ENCODE measurements at places on chromosomes 1 and 21.

GRCh38 chr1:6950001-6950765 lies 164.9 kb downstream of the CAMTA1 start:
- no peak for DNase-seq

DNA sequence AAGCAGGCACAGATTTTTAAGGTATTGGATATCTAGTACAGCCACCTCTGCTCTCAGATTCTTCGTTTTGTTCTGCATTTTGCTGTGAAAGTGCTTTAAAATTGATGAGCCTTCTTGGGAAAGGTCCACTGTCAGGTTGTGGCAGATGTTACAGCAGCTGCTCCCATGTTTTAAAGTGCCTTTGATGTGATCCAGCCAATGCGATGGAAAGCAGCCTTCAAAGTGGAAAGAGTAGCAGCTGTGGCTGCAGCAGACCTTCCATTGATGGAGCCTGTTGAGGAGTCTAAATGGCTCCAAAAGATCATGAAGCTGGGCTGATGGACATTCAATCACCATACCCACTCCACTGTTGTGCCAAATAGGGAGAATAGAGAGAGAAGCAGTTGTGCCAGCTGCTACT lies 816.9 kb downstream of the PLA2G4A start:
- DNase-seq, result no peak

DNA sequence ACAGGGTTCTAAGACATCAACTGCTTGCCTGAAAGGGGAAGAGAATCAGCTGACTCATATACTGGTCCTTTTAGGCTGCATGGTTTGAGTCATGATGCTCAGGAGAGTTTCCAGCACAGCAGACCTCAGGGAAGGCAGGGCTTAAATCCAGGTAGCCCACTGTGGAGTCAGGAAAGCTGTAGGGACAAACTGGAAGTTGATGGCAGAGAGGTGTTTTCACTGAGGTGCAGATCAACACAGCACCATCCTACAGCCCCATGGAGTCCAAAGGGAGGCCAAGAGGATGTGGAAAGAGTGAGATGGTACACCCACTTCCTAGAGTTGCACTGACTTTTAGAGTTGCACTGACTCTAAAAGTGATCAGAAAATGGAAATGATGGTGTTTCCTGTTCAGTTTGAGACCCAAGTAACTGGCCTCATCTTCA lies 252.4 kb upstream of the DUSP10 start:
- DNase-seq, result peak; percentile 44

GRCh38 chr21:36027347-36027746 lies 33.0 kb downstream of the SETD4 start:
- no peak for DNase-seq

GRCh38 chr1:201850053-201850397 lies 21.1 kb downstream of the IPO9 start:
- DNase-seq, result peak; percentile 83

DNA sequence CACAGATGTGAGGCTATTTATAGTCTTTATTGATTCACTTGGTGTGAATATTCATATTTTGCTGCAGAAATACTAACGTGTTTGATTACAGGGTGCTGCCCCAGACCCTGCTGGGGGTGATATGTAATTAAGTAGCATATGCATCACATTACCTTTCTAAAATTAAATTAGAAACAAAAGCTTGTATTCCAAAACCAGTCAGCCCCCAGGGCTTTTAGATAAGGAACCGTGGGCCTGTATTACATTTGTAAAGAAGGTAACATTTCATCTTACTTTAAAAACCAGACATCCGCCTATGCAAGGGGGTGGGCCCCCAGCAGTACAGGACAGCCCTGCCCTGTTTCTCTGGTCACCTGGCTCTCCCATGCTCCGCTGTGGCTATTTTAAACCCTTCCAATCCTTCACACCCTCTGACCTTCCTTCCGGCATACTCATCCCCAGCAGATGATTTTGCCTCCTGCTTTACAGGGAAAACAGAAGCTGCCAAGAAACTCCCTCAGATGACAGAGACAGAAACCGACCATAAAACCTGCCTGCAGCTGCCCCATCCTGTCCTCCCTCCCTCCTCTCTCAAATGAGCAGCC lies 22.0 kb upstream of the KCNC4 start:
- peak; percentile 81 for DNase-seq

DNA sequence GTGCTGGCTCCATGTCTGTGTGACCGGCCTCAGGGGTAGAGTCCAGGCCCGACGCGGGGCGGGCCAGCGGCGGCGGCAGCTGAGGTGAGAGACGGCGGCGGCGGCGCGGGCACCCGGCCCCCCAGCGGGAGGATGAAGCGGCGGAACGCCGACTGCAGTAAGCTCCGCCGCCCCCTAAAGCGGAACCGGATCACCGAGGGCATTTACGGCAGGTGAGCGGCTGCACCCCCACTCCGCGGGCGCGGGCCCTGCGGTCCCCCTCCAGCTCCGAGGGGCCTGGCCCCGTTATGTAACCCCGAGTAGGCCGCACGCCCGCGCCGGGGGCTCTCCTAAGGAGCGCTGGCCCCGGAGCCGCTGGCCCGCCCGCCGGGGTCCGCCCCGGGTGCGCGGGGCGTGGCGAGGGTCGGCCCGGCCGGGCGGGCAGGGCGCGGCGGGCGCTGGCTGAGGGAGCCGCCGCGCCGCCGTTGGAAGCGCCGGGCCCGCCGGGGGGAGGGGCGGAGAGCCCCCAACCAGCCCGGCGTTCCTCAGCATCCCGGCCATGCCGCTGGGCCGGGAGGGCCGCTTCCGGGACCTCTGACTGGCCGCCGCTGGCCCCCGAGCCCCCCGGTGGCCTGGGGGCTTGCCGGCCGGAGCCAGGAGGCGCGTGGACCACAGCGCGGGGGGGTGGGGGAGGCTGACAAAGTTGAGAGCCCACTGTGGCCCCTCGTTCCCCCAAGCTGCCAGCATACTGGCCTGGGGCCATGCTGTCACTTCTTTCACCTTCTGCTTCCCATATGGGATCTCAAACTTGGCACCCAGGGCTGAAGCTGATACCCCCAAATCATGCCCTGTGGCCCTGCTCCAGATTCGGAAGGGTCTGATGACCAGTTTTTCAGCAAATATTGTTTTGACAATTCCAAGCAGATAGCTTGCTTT lies 527 bp downstream of the MACO1 start:
- DNase-seq, result no peak

DNA sequence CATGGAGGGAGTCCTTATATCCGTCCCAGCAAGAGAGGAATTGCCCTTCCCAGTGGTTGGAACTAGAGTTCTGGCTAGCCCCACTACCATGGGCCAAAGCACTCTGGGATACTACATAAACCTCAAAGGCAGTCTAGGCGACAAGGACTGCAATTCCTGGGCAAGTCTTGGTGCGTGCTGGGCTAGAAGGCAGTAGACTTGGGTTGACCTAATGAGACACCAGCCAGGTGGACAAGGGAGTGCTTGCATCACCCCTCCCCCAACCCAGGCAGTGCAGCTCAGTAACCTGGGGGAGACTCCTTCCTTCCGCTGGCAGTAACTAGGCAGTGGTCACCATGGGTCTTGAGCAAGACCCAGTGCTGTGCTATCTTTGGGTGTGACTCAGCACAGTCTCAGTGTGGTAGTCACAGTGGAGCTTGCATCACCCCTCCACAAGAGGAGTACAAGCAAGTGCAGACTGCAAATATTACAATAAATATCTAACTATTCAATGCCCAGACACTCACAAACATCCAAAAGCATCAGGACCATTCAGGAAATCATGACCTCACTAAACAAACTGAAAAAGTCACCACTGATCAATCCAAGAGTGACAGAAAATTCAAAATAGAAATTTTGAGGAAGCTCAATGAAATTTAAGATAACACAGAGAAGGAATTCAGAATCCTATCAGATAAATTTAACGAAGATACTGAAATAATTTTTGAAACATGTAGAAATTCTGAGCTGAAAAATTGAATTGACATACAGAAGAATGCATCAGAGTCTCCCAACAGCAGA lies 84.7 kb upstream of the LYPLAL1 start:
- DNase-seq, result peak; percentile 95

GRCh38 chr1:84869720-84870119 lies 23.3 kb downstream of the LPAR3 start:
- no peak for DNase-seq

- DNase-seq, result peak; percentile 33
These were observed at the start of gene IFI44L for GRCh38 chr1:78619803-78620579. IFI44L (plus strand) TSS chr1:78620448; CDS start chr1:78627916, 7,468 bp downstream.

- peak; percentile 15 for DNase-seq
These were observed 295.0 kb downstream of the OMA1 start for GRCh38 chr1:58251430-58252073.

GRCh38 chr1:11019971-11020370 lies 7.5 kb downstream of the TARDBP start:
- DNase-seq, result no peak

GRCh38 chr1:203607533-203607873 lies 19.1 kb upstream of the ATP2B4 start:
- no peak for DNase-seq

DNA sequence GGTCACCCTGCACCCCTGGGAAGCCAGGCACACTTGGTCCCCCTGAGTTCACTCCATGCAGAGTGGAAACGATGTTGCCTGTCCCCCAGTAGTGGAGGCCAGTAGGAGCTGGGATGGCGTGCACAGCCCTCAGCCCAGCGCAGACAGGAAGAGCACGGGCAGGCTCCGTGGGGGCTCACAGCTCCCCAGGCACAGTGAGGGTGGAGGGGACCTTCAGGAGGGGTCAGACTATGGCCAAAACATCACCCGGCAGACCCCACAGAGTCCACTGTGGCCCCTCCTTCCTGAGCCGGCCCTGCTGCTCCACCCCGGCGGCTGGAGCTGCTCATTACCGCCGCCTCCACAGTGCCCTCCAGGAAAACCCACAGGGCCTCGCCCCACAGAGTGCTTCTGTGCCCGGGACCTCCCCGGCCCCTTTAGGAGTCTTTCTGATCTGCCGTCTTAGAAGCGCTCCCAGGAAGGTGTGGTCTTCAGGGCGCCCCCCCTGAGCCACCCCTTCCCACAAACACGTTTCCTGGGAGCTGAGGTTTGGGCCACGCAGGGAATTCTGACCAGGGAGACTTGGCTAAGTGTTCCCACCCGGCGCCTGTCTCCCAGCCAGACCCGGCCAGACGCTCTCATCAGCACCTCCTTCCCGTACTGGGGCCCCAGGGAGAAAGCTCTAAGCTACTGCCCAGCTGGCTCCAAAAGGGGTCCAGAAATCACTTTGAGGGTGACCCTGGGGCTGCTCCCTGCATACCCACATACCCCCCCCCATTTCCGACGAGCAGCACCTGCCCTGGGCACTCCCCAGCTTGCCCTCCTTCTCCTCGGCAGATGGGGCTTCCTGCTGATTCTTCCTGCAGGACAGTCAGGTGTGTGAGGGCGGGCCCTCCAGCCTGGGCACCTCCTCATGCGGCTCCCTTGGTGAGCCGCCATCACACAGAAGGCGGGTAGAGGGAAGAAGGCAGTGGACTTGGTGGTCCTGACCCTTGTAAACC lies 38.8 kb downstream of the RIPK4 start:
- no peak for DNase-seq

GRCh38 chr1:66705110-66705509 lies 47.1 kb upstream of the DYNLT5 start:
- no peak for DNase-seq

DNA sequence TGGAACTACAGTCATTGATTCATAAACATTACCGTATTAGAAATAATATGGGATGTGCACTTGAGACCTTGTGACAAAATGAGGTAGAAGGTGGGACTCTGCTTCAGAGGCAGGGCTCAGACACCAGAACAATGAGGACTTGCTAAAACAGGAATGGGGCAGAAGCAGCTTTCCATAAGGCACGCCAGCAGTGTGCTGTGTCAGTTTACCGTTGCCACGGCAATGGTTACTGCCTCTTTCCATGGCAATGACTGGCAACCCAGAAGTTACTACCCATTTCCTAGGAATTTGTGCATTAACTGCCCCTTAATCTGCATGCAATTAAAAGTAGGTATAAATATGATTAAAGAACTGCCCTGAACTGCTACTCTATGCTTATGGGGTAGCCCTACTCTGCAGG lies 169.0 kb downstream of the CHRM3 start:
- no peak for DNase-seq

DNA sequence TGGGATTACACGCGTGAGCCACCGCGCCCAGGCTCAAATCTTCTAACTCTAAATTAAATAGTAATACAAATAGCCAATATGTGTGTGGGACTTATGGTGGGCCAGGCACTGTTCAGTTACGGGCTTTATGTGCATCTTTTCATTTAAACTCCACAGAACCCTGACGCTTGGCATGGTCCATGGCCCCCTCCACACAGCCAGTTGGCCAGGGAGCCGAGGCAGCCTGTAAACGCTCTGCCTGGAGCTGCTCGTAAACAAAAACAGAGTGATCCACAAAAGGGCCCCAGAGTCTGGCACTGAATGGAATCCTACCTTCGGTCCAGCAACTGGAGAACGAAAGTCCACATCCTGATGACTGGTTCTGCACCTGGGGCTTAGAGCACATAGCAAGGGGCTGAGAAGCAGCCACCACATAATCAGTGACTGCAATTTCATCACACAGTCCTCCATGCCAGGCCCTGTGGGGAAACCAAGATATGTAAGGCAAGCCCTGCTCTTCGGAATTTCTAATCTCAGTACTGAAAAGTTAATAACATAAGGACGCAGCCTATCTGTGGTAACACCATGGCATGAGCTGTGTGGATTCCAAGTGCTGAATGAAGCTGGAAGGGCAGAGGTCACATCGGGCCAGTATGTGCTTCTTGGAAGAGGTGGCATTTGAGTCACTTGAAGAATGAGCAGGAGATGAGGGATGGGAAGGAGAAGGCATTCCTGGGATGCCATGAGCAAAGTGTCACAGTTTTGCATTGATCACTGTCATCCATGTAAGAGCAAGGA lies 13.5 kb upstream of the ADAMTSL4 start:
- peak; percentile 38 for DNase-seq

DNA sequence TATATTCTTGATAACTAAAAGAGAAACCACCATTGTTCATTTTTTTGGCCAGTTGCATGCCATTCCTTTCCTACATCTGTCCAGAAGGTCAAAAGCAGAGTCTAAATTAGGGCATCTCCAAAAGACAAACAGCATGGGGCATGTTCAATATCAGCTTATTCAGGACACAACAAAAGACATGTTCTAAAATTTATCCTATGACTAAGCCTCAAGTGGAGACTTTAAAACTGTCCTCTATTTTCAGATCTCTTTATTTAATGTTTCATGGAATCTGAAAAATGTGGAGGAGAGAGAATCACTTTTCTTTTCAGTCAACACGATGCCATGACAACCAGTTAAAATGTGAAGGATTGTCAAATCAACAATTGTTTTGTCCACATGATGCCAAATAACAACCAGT lies 303.4 kb upstream of the PRMT6 start:
- DNase-seq, result no peak

DNA sequence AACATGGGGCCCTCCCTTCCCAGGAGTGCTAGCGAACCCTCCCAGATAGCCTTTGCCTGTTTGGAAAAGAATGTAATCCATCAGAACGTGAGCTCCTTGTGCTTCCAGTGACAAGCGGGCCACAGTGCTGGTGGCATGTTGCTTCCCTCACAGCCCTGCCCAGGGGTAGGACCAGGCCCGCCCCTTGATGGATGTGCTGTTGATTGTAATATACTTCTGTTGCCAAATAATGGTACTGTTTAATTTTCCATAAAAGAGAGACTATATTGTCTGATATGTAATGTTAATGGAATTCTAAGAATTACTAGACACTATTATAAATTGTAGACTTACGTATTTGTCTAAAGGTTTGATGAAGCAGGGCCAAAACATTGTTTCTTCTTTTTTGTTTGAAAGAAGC lies 16.4 kb downstream of the ATP5PO start:
- no peak for DNase-seq

- no peak for DNase-seq
These were observed 36.1 kb upstream of the ST6GALNAC3 start for GRCh38 chr1:76038287-76039004.

Data from HT1080 (cell line).